WTC11 (cell line): ENCODE measurements at places on chromosomes 7 and 10.

DNA sequence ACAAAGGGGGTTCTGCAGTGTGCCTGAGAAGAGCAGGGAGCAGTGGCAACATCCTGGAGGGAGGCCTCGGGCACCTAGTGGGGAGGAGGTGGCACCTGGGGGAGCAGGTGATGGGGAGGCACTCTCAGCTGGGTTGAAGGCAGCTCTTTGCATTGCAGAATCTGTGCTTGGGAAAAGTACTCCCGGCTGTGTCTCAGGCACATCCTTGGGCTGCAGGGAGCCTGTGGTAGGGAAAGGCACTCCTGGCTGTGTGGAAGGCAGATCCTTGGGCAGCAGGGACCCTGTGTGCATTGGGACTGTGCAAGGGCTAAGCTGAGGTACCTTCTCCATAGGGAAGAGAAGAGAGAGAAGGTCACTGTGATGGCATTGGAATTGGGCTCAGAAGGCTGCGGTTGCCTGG, 52.8 kb upstream of the ANTXRL start:
- DNase-seq = no peak

DNA sequence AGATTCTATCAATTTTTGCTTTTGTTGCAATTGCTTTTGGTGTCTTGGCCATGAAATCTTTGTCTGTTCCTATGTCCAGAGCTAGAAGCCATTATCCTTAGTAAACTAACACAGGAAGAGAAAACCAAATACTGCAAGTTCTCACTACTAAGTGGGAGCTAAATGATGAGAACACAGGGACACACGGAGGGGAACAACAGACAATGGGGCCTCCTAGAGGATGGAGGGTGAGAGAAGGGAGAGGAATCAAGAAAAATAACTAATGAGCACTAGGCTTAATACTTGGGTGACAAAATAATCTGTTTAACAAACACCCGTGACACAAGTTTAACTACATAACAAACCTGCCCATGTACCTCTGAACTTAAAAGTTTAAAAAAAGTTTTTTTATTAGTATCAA, 78.2 kb downstream of the ANKRD26 start:
- no peak for DNase-seq

DNA sequence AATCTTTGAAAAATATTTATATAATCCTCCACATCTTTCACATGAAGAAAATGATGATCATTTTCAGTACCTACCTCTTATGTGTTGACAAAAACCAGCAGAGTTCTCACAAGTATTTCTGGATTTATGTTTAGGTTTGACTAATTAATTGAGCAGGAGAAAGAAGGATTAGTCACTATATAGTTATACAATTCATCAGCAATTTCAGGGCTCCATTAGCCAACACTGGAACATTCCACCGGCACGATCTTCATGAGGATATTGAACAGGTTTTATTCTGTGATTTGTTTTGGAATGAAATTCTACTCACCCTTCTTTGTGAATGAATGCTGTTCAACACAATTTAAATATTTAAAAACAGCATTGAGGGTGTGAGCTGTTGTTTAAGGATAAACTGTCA, 163.2 kb downstream of the SEM1 start:
- no peak for DNase-seq

GRCh38 chr10:45580371-45581215, 92.0 kb downstream of the ZFAND4 start:
- no peak for DNase-seq

GRCh38 chr10:127614484-127615017, 65.4 kb downstream of the NPS start:
- no peak for DNase-seq

DNA sequence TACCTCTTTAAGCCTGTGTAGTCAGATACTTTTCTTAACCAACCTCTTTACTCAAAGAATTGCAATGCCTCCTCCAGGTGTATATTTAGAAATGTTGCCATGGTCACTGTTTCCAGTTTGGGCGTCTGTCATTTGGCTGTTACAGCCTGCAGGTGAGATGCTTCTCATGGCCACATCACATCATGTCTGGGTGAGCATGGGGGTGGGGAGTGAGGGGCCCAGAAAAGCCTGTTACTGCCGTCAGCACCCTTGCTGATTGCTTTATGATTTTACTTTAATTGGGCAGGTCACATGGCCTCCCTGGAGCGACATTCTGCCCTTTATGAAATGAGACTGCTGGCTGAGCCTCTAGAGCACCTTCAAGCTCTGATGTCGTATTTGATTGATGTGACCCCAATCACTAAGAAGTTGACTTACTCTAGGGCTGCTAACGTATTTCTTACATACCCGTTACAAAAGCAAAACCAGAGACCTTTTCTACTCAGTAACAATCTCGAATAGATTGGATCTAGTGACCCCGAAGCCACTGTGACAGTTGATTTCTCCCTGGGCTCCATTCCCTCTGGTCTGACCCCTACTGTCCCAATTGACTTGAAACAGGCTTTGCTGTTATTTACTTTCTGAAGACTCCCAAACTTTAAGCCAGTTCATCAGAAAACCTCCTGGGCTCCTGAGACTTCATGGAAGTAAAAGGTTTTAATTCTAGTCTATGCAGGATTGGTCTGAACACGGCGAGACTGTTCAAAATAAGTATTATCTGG, 60.7 kb downstream of the OTUD1 start:
- no peak for DNase-seq

DNA sequence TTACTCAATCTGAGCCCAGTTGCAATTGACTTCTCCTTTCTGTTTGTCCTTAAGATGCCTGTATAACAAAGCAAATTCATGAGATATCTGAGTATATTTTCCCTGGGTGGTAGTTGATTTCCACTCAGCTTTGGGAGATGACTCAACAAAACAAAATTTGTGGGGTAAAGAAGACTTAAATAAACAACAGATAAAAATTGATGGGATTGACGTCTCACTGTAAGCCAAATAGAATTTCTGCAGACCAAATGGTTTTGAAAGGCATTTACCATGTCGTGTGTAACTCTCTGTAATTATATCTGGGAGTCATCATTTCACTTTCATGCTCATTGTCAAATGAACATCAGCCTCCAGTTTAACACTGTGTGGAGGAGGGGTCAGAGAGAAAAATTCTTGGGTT, 255.4 kb upstream of the MYO3A start:
- DNase-seq = no peak

DNA sequence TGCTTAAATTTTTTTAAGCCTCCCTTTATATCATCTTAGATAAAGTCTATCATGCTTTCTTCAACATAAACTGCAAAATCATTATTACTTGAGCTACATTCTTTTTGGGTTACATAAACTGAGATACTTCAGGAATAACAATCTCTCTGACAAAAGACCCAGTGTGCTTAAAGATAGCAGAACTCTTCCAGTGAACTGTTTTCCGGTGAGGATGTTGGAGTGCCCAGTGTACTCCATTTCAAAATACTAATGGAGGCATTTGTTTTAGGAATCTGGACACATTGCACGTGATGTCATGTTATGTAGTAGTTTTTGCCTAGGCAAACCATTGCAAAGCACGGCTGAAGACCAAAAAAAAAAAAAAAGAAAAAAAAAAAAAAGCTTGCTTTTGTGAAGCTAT, 388.2 kb upstream of the CELF2 start:
- DNase-seq = no peak

- DNase-seq = no peak
Measured at GRCh38 chr10:8614054-8614565, 559.6 kb downstream of the GATA3 start.

GRCh38 chr10:12681252-12681651, 320.3 kb downstream of the CCDC3 start:
- no peak for DNase-seq

GRCh38 chr7:80175744-80176143, 41.1 kb downstream of the GNAI1 start:
- DNase-seq = no peak

DNA sequence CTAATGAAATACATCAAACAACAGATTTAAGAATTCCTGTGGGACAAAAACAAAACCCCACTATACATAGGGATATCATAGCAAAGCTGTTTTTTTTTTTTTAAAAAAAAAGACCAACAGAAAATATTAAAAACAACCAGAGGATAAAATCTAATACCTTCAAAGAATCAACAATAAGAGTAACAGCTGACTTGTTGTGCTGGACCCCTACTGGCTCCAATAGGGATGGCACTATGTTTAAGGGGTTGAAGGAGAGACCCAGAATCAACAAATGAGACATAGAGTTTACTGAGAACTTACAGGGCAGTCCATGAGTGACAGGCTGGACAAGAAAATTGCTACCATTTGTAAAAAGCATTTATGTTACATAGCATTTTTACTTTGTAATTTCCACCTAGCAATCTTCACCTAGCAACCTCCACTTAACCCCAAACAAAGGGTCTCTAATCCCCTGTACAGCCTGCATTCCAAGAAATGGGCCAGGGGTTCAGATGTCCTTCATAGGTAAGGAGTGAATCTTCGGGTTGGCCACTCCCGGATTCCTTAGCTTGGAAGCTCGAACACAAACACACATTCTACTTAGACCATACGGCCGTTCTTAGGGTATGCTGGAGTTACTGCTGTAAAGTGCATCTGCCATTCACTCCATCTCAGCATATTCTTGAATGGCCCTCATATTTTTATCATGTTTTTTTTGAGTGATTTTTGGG, 25.8 kb downstream of the ASZ1 start:
- no peak for DNase-seq

DNA sequence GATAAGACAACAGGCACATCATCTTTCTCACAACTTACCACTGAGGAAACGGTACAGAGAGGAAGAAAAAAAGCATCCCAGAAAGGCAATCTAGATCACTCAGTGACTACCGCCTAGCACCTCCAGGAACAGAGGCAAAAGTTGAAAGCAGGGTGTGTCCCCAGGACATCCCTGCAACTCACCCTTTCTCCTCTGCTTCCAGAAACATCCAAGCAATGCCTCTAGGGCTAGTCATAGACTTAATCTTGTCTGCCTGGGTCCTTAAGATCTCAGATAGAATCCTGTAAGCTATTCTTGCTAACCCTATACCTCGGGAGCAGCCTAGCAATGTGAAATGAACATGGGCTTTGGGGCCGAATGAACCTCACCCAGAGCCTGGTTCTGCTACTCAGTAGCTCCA, 18.8 kb upstream of the PDCD4 start:
- DNase-seq = no peak

GRCh38 chr10:49367600-49367999, 28.3 kb downstream of the DRGX start:
- DNase-seq = no peak

DNA sequence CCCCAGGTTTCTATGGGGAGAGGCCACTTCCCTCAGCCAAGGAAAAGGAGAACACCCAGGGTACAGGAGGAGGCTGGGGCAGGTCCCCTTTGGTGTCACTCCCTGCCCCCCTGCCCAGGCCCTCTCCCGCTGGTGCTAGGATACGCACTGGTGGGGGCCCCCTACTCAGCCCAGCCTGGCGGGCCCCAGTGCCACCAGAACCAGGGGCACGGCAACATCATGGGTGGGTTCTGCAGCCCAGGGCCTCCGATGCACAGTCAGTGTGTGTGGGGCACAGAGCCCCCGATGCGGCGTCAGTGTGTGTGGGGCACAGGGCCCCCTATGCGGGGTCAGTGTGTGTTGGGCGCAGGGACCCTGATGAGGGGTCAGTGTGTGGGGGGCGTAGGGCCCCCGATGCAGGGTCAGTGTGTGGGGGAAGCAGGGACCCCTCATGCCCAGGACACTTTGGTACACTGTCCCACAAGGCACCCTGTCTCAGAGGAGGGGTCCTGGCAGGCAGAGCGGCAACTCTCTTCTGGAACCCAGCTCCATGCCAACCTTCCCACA, 23.1 kb upstream of the ZNF735 start:
- DNase-seq = no peak

DNA sequence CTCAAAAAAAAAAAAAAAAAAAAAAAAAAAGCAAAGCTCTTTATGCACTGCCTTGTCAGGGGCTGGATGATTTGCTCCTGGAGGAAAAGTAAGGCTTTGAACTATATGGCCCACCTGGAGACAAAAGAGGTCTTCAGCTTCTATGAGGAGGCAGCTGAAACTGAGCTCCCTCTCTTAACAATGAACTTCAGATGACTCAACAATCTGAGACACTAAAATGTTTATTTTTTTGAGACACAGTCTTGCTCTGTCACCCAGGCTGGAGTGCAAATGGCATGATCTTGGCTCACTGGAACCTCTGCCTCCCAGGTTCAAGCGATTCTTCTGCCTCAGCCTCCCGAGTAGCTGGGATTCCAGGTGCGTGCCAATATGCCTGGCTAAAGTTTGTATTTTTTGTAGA, 36.7 kb downstream of the RAB19 start:
- DNase-seq = no peak

GRCh38 chr7:130274296-130274695, 7.6 kb downstream of the CPA2 start:
- no peak for DNase-seq

DNA sequence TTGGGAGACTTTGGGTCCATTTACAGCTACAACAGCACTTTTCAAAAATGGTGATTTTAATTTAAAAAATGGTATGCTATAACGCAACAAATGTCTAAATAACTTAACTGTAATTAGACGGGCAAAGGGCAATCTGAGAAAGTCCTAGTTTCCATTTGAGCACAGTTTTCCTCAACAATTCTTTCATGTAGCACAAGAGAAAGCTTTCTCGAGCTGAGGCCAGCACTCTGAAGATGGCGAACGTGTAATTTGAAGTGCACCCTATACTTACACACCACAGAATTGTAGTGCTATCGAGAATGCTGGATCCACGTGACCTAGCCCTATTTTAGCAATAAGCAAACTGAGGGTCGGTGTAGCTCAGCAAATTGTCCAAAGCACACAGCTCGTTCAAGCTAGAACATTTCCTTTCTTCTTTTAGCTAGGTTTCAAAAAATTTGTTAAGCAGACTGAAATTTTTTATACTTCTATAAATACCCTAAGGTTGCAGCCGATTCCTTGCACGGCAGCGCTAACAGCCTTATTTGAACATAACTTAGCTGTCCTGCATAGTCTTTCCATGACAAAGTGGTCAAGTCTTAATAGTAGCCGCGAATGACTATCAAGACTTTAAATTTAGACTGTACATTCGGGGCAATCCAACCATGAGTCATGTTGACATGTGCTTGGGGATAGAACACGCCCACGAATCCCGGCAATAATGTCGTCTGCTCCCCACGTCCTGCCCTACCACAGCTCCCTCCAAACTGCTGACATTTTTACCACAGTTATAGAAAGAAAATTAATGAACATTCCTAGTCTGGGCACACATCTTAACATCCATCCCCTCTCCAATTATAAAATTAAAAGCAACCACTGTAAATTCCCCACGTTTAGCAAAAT, 10.0 kb downstream of the KLF6 start:
- no peak for DNase-seq

DNA sequence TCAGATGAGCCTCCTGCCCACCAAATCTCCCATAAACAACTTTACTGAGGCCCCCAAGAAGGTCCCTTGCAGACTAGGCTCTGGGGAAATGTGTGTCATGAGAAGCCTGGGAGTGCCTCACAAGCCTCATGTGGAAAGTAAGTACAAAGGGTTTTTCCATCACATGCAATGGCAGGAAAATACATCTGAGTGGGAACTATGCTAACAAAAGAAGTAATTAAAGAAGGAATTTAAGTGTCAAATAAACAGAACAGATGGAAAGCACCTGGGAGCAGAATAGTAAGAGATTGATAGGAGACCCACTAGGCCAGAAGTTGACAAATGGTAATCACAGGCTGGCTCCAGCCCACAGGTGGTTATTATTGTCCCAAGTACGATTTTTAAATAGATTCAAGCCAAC, 20.5 kb downstream of the GSAP start:
- no peak for DNase-seq

GRCh38 chr10:46216003-46216634, 70.7 kb upstream of the ANTXRL start:
- no peak for DNase-seq

- DNase-seq = no peak
Measured at GRCh38 chr7:93148144-93148543, at the start of gene SAMD9L. Gene SAMD9L (minus strand): TSS chr7:93148385. CDS start chr7:93135971, 12,414 bp downstream.
